Activated naive CD4-positive, alpha-beta T cell (primary cell): ENCODE measurements at places on chromosomes 2 and 18.

DNA sequence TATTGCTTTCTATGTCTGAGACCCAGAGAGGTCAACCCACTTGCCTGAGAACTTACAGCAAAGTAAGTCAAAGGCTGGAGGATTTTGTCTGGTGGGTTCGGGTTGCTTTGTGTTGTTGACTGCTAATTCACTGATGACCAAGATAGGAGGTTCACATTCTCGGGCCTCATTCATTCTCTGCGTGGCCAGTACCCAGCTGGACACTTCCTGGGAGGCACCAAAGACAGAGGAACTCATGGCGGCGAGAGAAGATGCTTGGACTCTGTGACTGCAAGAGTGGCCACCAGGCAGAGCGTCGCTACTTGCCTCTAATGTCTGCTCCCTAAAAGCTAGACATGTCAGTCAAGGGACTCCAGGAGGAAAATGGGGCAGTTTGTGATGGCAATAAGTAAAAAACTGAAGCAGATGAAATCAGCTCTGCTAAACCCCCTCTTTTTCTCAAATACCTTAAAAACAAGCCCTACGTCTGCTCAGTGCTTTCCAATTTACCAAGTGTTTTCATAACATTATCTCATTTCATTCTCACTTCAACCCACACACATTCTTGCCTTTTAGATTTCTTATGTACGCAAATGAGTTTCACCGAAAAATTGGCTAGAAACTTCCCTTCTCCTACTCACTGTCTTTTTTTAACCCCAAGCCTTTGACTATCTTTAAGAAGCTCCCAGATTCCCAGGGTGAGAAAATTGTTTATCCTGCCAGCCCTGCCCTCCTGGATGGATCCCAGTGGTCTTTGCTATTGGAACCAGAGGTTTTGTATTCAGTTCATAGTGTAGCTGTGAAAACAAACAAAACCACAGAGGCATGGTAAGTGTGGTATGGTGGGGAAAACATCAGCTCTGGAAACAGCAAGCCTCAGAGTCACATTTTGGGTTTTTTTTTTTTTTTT, 4.9 kb upstream of the LBH start:
- no peak for DNase-seq

- DNase-seq, result no peak
Measured at GRCh38 chr2:94872676-94873361, 1.6 kb downstream of the TEKT4 start.

DNA sequence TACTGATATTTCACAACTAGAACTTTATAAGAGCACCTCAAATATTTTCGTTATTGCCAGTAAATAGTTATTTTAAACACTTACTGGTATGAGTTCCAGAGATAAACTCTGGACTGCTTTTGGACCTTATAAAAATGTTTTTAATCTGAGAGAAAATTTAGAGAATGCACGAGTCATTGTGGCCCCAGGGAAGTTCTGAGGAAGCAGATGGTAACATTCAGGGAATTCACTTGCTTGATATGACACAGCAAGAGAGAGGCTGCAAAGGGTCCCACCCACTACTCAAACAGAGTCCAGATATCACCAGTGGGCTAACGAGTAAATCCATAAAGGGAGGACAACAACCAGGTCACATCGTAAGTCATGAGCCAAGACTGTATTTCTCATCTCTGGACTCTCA, 526.8 kb downstream of the TDRD15 start:
- DNase-seq, result no peak

- no peak for DNase-seq
Measured at GRCh38 chr2:30218338-30218713, 13.0 kb upstream of the LBH start.

- DNase-seq, result no peak
Measured at GRCh38 chr18:63897072-63897471, 9.6 kb downstream of the SERPINB2 start.

DNA sequence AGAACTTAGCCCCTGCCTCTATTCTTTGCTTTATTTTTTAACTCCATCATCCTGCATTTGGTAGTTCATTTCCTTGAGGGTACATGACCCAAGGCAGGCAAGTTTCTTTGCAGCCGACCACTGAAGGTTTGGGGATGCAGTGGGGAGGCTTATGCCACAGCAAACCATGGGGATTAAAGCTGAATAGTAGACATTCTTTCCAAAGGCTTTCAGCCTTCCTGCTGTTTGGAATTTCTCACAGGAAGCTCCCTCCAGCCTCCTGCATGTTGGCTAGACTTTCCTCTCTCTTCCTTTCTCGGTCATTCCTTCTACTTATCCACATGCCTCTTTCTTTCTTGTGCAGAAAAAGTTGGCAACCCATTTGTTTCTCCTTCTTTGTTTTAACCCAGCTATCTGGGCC, 77.3 kb downstream of the SOCS6 start:
- DNase-seq, result no peak

DNA sequence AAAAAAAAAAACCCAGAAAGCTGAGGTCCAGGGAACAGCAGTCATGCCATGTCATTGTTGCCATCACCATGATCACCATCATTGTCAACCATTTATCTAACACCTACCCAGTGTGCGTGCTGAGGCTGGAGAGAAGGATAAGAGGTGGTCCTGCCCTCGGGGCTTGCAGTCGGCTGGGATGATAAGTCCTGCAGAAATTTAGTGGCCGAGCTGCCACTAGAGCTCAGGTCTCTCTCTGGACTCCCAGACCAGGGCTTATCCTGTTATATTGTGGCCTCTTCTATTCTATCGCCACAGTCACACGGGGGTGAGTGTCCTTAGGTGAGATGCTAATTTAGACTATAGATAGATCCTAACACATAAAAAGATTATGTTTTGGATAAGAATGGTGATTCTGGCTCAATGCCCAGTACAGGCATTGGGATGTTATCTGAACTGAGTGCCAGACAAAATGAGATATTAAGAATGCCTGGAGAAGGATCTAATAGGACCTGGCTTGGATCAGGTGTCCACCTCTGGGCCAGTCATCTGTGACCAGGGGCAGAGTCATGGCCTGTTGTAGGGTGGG, 43.2 kb upstream of the YWHAQ start:
- no peak for DNase-seq

DNA sequence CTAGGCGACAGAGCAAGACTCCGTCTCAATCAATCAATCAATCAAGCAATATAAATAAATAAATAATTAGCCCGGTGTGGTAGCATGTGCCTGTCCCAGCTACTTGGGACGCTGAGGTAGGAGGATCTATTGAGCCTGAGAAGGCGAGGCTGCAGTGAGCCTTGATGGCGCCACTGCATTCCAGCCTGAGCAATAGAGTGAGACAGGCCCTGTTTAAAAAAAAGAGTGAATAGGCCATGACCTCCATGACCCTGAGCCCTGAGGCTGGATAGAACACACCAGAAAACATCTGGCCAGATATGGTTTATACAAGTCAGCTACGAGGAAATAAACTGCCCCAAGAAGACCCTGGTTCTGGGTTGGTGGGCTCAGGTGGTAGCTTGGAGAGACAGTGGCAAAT, 20.4 kb upstream of the SEMA4C start:
- no peak for DNase-seq

- DNase-seq, result no peak
Measured at GRCh38 chr18:47683774-47684173, 246.7 kb downstream of the SMAD2 start.

GRCh38 chr2:162261032-162261945, 18.0 kb upstream of the FAP start:
- no peak for DNase-seq

GRCh38 chr2:64276417-64277095, 132.3 kb upstream of the PELI1 start:
- DNase-seq, result no peak

- DNase-seq, result no peak
Measured at GRCh38 chr2:241820625-241821384, 11.8 kb downstream of the NEU4 start.

DNA sequence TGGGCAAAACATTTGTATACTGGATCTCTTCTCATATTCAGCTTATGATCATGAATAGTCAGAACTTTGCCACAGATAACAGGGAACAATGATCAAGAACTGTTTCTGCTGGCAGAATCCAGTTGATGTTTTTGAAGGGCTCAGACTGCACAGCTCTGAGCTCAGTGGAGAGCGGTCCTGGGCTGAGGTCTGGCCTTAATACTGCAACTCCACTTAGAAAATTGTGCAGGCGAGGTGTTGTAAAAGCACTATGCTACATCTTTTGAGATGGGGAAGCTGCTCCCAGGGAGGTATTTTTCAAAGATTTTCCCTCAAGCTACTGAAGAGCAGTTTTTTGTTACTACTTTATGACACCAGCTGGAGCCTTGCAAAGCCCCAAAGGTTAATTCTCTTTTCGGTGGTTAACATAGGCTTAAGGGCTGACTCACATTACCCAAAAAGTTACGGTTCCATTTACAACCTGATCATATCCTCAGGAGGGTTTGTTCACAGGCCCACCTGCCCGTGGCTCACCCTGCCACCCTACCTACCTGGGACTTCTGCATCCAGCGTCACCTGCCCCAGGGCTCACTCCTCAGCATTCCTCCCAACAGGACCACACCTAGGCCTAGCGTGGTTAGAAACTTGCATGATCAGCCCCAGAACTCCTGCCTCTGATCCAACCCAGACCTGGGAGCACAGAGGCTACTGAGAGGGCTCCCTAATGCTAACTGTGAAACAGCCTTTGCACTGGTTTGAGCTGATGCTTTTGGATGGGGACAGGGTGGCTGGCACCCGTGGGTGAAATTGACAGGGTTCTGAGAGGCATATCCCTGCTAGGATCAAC, 114.4 kb downstream of the NCK2 start:
- DNase-seq, result no peak

- no peak for DNase-seq
Measured at GRCh38 chr18:3345885-3346284, 84.0 kb downstream of the MYL12B start.

GRCh38 chr2:189208254-189208653, 28.7 kb upstream of the COL5A2 start:
- DNase-seq, result no peak

DNA sequence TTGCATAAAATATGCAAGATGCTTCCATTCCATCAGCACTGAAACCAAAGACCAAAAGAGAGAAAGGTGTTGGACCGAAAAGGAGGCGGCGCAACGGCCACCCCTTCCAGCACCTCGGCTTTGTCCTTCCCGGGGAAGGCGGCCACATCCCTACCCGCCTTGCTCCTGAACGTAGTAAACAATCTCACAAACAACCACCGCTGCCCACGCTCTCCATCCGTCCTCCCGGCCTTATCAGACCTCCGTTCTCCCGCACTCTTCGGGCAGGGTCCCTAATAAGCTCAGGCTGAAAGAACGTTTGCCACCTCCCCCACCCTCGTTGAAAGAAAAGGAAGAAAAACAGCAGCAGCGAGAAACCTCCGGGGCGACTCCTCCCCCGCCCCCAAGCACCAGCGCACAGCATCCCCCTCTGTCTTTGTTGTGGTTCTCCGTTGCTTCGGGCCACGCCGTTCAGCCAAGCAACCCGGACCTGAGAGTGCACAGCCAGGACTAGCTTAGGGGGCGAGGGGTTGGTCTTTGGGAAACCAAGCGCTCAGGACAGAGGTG, 4.4 kb downstream of the EVX2 start:
- DNase-seq, result no peak

DNA sequence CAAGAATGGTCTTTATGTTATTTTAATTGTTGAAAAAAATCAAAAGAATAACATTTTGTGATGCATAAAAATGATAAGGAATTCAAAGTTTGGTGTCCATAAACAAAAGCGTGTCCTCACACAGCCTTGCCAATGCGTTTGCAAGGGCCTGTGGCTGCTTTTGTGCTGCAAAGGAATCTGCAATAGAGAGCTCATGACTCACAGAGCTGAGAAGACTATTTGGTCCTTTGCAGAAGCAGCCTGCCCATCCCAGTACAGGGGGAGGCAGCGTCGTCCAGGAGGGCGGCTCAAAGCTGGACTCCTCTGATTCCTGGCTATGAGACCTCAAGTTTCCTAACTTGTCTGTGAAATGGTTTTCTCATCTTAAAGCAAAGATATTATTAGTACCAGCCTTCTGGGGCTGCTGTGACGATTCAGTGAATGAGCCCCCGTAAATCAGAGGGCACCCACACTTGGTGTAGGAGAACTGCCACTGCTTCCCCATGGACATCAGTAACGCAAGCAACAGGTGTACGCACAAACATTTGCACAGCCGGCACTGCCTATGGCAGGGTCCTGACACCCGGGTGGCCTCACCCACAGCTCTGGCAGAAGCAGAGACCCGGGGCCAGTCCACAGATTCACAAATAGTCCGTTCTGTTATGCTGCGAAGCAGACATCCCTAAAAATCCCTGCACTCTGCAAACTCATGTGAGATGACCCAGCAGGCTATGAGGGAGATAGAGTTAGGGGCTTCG, 70.6 kb upstream of the ASAP2 start:
- no peak for DNase-seq

DNA sequence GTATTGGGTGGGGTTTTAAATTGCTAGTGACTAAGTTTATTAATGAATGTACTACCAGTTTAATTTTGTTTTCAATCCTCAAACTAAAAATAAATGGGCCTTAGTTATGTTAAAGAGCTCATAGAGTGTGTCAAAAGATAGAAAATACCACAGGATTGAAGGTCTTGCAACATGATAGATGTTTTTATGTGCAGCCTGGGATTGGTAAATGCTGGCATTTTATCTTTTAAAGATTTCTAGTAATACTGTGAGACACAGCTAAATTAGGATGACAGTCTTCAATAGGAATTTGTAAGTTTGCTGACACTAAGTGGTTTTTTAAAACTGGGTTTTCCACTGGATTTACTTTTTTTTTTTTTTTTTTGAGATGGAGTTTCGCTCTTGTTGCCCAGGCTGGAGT, 122.3 kb downstream of the HAUS1 start:
- DNase-seq, result no peak
